ENCODE measurements at places on chromosomes 3 and 15. TPM values are rescaled to one million over a fixed set of nuclear protein-coding genes. Genes with fewer than 3 reads are reported as not detected.

The CACNA1D gene
- 10.1 TPM for total RNA-seq

The SENP7 gene
- 41.4 TPM for total RNA-seq

DNA sequence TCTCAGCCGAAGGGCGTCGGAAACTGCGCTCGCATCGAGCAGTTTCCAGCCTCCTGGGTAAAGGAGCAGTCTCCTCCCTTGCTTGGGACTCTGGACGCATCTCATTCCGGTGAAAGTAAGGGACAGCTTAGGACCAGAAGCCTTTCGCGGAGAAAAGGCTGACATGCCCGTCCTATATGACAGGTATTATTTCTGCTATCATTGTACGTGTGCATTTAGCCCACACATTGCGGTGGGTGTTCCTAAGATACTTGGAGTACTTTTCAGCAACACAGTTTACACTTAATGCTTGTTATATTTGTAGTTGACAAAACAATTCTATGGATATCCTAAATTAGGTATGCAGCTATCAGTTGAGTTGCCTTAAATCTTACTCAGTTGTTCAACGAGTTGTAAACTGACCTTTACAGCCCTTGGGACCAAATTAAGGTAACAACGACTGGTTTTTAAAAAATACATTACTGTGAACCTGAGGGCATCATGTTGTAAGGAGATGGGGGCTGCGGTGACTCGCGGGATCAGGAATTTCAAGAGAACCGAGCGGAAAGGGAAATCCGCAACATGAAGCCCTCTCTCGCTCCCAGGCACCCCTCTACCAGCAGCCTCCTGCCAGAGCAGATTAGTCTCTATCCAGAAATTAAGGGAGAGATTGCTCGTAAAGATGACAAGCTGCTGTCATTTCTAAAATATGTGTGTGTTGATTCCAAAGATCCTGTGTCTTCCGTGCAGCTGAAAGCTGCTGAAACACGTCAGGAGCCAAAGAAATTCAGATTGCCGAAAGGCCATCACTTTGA, 632 bp upstream of the COPS2 start:
- H3K27me3 ChIP-seq: no peaks in the 10 kb centered on the region
- peaks cover 4% of the 10 kb centered on the region for H3K4me1 ChIP-seq

GRCh38 chr3:194622621-194623340, 10.4 kb downstream of the TMEM44 start:
- H3K36me3 ChIP-seq: no peaks in the 10 kb centered on the region
- no peak overlapping the region for H3K27ac ChIP-seq
- no peaks in the 10 kb centered on the region for H3K27me3 ChIP-seq

The SYNPR gene
- not detected for total RNA-seq

- H3K27ac ChIP-seq: no peak overlapping the region
- peaks cover 14% of the 10 kb centered on the region for H3K4me1 ChIP-seq
- H3K4me3 ChIP-seq: peak overlapping the region; percentile 58
- H3K27me3 ChIP-seq: no peaks in the 10 kb centered on the region
- H3K36me3 ChIP-seq: no peaks in the 10 kb centered on the region
- peak; percentile 85 for DNase-seq
These were observed 89.4 kb downstream of the LINGO1 start for GRCh38 chr15:77543159-77543882.

DNA sequence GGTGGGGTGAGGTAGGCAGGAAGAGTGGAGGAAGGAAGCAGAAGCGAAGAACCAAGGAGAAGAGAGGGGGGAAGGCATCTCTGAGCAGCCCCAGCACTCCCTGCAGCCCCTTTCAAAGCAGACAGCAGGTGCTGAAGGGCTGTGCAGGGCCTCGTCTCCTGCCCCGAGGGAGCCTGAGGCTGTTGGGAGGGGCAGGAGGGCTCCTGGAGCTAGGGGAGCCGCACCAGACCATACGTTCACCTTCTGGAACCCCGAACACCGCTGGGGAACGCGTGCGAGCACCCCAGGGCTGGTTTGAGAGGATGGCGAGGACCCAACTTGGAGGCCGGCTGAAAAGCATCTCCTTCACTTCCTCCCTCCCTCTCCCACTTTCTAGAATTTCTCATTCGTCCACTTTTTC, 259.8 kb downstream of the FAM43A start:
- H3K4me3 ChIP-seq: no peak overlapping the region
- H3K4me1 ChIP-seq: peaks cover 14% of the 10 kb centered on the region
- H3K27me3 ChIP-seq: no peaks in the 10 kb centered on the region
- DNase-seq: no peak
- no peak overlapping the region for H3K27ac ChIP-seq
- no peaks in the 10 kb centered on the region for H3K36me3 ChIP-seq

The AGTR1 gene
- total RNA-seq: not detected

GRCh38 chr3:1578124-1578806, 485.4 kb downstream of the CNTN6 start:
- no peaks in the 10 kb centered on the region for H3K27me3 ChIP-seq
- no peaks in the 10 kb centered on the region for H3K4me1 ChIP-seq
- no peak overlapping the region for H3K4me3 ChIP-seq
- no peak for DNase-seq
- no peak overlapping the region for H3K27ac ChIP-seq

The LRRC31 gene
- total RNA-seq: not detected

DNA sequence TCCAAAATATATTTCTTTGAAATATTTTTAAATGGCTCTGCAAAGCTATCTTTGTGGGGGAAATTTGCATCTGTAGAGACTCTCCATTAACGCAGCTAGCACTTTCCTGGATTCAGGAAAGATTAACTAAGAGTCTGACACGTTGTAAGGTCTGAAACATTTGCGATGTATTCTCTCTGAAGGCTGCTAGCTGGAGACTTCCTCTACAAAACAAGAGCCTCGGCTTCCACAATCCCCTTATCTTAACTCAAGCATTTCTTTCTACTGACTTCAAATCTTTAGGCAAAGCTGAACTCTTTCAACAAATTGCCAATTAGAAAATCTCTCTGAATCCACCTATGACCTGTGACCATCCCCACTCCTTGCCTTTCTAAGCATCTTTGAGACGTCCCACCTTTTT, 250.5 kb downstream of the KLF13 start:
- H3K36me3 ChIP-seq: no peaks in the 10 kb centered on the region
- no peaks in the 10 kb centered on the region for H3K4me1 ChIP-seq
- H3K27ac ChIP-seq: no peak overlapping the region
- no peak overlapping the region for H3K4me3 ChIP-seq
- no peaks in the 10 kb centered on the region for H3K27me3 ChIP-seq
- no peak for DNase-seq

DNA sequence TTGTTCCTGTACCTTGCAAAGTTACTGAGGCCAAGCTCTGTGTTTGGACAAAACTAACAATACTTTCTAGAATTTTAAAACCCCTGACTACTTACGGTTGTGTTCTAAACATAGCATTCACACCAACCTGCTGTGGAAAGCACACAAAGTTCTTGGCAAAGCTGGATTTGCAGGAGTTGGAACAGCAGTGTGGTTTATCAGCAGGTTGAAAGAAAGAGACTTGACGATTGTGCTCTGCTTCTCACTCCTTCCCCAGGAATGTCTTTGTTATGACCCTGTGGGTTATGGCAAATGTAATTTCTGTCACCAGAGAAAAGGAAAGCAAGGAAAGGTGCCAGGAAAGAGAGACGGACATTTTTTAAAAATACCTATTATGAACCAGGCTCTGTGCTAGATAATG, 165.5 kb upstream of the TGFBR2 start:
- H3K27ac ChIP-seq: no peak overlapping the region
- DNase-seq: no peak
- H3K36me3 ChIP-seq: no peaks in the 10 kb centered on the region
- no peaks in the 10 kb centered on the region for H3K27me3 ChIP-seq
- no peak overlapping the region for H3K4me3 ChIP-seq

The ESYT3 gene
- total RNA-seq: not detected

DNA sequence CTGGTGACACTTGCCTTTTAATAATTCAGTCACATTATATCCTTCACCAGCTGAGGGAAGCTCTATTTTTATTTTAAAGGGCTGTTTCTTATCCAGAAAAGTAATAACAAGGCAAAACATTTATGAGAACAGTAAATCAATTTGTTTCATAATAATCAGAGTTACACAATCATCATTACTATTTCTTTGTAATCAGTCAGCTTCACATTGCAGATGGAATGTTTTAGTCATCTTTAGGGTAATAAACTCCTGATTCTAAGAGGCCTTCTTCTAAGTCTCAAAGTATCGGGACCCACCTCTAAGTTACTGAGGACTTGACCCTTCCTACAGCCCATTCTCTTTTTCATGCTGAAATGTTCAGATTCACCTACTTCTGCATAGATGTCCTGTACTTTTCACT, 298.3 kb upstream of the TGFBR2 start:
- no peak overlapping the region for H3K4me3 ChIP-seq
- no peak overlapping the region for H3K27ac ChIP-seq
- H3K36me3 ChIP-seq: no peaks in the 10 kb centered on the region
- no peaks in the 10 kb centered on the region for H3K27me3 ChIP-seq
- H3K4me1 ChIP-seq: no peaks in the 10 kb centered on the region

- no peak overlapping the region for H3K4me3 ChIP-seq
- no peak for DNase-seq
- no peaks in the 10 kb centered on the region for H3K36me3 ChIP-seq
- H3K27ac ChIP-seq: no peak overlapping the region
- H3K27me3 ChIP-seq: no peaks in the 10 kb centered on the region
- H3K4me1 ChIP-seq: peaks cover 3% of the 10 kb centered on the region
These were observed 28.4 kb upstream of the AKAP13 start for GRCh38 chr15:85351965-85352364.

- no peaks in the 10 kb centered on the region for H3K27me3 ChIP-seq
- no peak overlapping the region for H3K27ac ChIP-seq
- no peaks in the 10 kb centered on the region for H3K36me3 ChIP-seq
- DNase-seq: no peak
These were observed 63.3 kb upstream of the STRIT1 start for GRCh38 chr3:155356594-155357370.

DNA sequence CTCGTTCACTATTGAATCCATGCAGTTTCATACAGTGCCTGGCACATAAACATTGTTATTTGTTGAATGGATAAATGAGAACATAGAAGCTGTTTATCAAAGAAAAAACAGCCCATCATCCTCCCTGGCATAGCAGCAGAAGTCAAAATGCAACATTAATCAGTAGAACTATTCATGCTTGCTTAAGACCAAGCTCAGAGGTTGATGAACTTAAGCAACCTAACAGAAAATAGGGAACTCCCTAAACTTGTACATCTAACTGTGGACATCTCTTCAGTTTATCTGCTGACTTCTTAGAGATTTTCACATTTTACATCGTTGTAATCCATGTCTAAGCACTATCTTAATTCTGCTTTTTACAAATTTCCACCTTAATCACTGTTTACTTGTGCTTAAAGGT, 29.2 kb downstream of the SENP8 start:
- no peak overlapping the region for H3K4me3 ChIP-seq
- H3K27me3 ChIP-seq: no peaks in the 10 kb centered on the region
- no peaks in the 10 kb centered on the region for H3K4me1 ChIP-seq
- H3K27ac ChIP-seq: no peak overlapping the region
- DNase-seq: no peak

The KNG1 gene
- not detected for total RNA-seq

DNA sequence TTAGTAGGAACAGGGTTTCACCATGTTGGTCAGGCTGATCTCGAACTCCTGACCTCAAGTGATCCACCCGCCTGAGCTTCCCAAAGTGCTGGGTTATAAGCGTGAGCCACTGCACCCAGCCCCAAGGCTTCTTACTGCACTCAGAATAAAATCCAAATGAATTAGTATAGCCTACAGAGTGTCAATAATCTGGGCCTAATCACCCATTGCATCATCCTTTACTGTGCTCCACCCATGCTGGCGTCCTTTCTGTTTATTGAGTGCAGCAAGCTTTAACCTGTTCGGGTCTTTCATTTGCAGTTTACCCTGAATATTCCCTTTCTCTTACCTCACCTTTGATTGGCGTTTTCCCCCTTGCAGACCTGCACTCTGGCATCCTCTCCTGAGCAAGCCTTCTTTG, 77.7 kb downstream of the CEP63 start:
- H3K27ac ChIP-seq: no peak overlapping the region
- DNase-seq: no peak
- H3K4me3 ChIP-seq: no peak overlapping the region
- H3K27me3 ChIP-seq: no peaks in the 10 kb centered on the region

- H3K27ac ChIP-seq: no peak overlapping the region
- H3K36me3 ChIP-seq: no peaks in the 10 kb centered on the region
- H3K4me1 ChIP-seq: no peaks in the 10 kb centered on the region
- H3K4me3 ChIP-seq: no peak overlapping the region
- H3K27me3 ChIP-seq: no peaks in the 10 kb centered on the region
- no peak for DNase-seq
These were observed 67.0 kb downstream of the SCN11A start for GRCh38 chr3:38984731-38985130.

DNA sequence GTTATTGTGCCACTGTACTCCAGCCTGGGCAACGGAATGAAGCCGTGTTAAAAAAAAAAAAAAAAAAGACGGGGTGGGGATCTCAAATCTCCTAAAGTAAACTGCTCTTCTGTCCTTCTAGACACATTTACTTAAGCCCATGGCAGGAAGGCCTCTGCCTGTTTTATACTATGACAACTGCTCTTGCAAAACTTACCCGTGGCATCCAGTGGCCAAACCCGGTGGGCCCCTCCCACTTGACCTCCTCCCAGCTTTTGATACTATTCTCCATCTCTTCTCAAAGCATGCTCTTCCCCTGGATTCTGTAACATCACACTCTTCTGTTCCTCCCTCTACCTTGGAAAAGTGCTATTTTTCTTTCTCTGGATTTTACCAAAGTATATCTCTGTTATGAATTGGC, 112.2 kb downstream of the RFTN1 start:
- DNase-seq: no peak
- H3K4me3 ChIP-seq: no peak overlapping the region
- H3K27ac ChIP-seq: no peak overlapping the region
- H3K27me3 ChIP-seq: no peaks in the 10 kb centered on the region
- H3K36me3 ChIP-seq: peaks cover 6% of the 10 kb centered on the region

DNA sequence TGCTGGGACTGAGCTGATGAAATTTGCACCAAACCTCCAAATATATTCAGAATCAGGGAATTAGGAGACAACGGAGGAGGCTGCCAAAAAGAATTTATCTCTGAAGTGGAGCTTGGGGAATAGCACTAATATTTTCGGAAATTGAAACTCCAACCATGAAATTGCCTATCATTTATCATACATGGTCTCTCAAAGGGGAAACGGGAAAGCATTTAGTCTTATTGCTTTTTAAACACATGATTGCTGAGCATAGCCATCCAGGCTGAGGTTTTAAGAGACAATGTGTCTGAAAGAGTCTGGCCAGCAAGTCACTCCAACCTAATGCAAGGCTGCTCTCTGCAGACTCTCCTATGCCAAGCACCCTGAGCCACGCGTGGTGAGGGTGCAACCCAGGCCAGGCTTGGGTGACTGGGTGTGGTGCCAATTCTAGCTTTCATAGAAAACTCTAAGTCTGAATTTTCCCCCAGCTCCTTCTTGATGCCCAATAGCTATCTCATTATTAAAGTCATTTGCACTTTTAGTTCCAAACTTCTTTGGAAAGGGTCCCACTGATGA, 200.2 kb downstream of the RPLP1 start:
- H3K4me3 ChIP-seq: no peak overlapping the region
- peaks cover 15% of the 10 kb centered on the region for H3K4me1 ChIP-seq
- H3K27me3 ChIP-seq: no peaks in the 10 kb centered on the region
- no peak overlapping the region for H3K27ac ChIP-seq
- H3K36me3 ChIP-seq: no peaks in the 10 kb centered on the region

The EXD1 gene
- total RNA-seq: not detected

- H3K36me3 ChIP-seq: peaks cover 5% of the 10 kb centered on the region
- no peak overlapping the region for H3K4me3 ChIP-seq
- H3K27ac ChIP-seq: no peak overlapping the region
- no peak for DNase-seq
These were observed 33.1 kb downstream of the ARIH2 start for GRCh38 chr3:48951764-48952163.

GRCh38 chr3:83956431-83956830, 1002.4 kb upstream of the CADM2 start:
- H3K4me1 ChIP-seq: no peaks in the 10 kb centered on the region
- no peaks in the 10 kb centered on the region for H3K36me3 ChIP-seq
- no peaks in the 10 kb centered on the region for H3K27me3 ChIP-seq
- no peak overlapping the region for H3K4me3 ChIP-seq

The A4GNT gene
- not detected for total RNA-seq

Data from natural killer cell (primary cell).